ENCODE measurements at places on chromosomes 3 and 15. TPM values are rescaled to one million over a fixed set of nuclear protein-coding genes. Genes with fewer than 3 reads are reported as not detected.

DNA sequence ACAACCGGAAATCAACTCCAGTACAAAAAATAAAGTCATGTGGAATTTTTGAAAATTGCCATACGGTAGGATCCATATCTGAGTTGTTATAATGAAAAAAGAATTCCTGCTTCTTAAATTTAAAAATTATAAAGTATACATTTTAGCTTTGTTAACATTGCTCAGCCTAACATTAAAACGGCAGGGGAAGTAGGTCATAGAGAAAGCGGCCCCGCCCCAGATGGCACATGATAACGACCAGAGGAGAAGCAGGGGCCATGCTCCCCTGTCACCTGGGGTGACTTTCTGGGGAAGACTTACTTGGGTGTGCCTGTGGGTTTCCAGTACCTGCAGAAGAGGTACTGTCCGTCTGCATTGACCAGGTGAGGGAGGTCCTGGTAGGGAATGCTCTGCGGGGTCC lies 921 bp downstream of the MGLL start:
- DNase-seq, result no peak

DNA sequence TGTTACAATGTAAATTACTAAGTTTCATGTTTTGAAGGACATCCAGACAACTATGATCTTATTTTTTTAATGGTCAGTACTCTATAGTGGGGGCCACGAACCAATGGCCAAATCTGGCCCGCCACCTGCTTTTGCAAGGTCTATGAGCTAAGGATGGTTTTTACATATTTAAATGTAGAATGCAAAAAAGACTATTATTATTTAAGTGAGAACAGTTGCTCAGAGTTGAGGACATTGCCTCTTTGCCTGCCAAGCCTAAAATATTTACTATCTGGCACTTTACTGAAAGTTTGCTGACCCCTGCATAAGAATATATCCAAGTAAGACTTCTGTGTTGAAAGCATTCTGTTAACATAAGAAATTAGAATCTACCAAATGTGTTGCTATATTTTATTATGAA lies 163.7 kb upstream of the MDFIC2 start:
- no peak for DNase-seq

The LDHAL6B gene
- total RNA-seq, result 3.6 TPM

- DNase-seq, result no peak
Observed at GRCh38 chr3:61857297-61857696, 295.9 kb downstream of the PTPRG start.

The CNTN3 gene
- total RNA-seq, result 0.96 TPM

The CERS3 gene
- 4.1 TPM for total RNA-seq

GRCh38 chr15:43878446-43878845 lies 51.6 kb downstream of the WDR76 start:
- no peak for DNase-seq

DNA sequence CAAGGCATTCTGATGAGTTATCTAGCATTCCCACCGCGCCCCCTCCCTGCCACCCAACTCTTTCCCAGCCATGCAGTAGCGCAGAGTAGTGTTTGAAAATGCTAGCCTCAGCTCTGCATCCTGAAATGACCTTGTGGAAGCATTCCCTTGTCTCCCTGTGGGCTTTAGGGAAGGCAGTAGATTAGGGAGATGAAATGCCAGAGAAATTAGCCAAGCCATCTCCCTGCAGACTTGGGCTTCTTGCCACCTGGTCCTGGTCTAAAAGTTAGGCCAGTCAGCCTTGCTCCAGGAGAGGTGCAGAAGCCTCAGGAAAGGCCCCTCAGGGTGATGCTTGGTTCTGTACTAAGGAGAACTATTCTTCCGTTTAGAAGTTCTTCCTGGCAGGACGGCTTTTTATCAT lies 231.2 kb downstream of the CACNA2D3 start:
- DNase-seq, result no peak

- DNase-seq, result no peak
Observed at GRCh38 chr3:28218071-28218916, 23.1 kb upstream of the CMC1 start.

DNA sequence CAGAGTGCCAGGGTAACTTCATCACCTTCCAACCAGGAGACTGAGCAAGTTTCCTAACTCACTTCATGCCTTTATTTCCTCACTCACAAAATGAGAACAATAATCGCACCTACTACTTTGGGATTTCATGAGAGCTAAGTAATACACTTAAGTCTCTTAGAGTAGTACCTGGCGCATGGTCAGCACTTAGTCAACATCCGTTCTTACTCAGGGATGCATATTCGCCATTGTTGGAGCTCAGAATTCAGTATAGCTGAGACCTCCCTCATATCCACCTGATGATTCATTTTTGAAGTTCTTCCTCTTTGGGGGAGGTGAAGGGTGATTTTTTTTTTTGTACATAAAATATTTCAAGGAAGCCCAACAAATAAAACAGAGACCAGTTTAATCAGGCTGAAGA lies 188.2 kb downstream of the AGBL1 start:
- DNase-seq, result no peak

DNA sequence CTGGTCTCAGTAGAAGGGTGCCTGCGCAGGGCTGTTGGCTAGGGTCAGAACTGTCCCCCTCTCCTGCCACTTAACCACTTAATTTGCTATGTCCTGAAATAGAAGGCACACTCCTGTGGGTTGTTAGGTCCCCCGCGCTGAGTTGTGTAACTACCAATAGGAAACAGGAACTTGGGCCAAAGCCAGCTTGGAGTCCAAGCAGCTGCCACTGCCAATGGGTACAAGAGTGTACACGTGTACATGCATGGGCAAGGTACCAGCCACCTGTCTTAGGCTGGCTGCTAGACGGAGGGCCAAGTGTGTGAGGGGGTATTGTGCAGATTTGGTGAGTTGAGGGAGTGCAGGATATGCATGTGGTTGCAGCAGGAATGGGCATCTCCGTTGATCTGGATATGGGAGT lies 29.7 kb upstream of the POLG start:
- no peak for DNase-seq

- no peak for DNase-seq
Observed at GRCh38 chr3:177565981-177566380, 368.7 kb upstream of the TBL1XR1 start.

DNA sequence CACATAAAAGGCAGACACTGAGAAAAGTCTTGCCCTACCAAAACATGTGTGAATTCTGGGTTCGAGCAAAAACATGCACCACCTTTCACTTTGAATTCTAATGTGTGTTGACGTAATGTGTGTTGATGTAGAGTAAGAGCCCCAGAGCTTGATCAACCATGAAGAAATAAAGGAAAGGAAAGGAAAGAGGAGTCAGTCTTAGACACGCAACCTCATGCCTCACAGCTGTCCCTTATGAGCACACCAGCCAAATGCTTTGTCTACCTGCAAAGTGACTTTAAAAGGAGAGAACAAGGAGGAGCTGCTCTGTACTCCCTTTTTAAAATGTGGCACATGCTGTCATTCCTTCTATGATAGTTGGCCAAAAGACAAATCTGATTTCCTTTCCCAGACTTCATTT lies 80.8 kb downstream of the RFTN1 start:
- DNase-seq, result no peak

DNA sequence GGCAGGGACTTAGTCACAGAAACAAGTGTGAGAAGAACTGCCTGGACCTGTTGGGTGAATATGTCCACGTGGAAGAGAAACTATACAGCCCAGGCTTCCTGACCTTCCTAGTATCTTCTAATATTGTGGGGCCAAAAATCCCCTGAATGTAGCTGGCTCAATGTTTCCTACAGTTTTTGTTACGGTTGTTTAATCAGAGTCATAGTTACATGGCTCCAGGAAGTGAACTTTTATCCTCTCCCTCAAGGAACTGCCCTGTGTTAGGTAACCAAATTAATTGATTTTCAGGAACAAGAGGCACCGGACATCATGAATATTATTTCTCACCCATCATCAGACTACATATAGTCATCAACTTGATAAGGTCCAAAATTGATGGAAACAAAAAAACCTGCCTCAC lies 59.0 kb downstream of the ANXA2 start:
- DNase-seq, result no peak

- no peak for DNase-seq
Observed at GRCh38 chr3:66456711-66457173, 44.1 kb downstream of the LRIG1 start.

The HYAL1 gene
- total RNA-seq, result 2.9 TPM

DNA sequence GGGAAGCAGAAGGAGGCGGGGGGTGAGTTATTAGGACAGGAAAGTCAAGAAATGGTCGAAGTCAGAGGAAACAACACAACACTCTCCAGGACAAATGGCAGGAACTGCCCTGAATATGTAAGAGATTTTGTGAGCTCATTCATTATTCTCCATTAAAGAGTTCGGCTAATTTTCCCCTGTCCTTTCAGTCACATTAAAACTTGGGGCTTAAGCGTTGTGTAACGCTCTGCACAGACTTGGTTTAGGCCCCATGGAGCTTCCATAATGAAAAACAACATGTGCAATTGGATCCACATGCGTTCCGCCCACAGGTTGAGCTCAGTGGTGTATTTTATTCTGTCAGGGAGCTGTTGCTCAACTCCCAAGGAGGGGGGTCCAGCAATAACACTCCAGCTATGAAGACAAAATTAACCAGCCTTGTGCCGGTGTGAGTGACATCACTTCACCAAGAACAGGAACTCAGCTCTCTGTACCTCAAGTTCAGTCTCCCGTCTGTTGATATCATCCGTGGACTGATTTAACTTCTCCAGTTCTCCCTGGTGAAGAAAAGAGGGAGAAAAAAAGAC lies 2.3 kb downstream of the SH3BP5 start:
- peak; percentile 87 for DNase-seq

DNA sequence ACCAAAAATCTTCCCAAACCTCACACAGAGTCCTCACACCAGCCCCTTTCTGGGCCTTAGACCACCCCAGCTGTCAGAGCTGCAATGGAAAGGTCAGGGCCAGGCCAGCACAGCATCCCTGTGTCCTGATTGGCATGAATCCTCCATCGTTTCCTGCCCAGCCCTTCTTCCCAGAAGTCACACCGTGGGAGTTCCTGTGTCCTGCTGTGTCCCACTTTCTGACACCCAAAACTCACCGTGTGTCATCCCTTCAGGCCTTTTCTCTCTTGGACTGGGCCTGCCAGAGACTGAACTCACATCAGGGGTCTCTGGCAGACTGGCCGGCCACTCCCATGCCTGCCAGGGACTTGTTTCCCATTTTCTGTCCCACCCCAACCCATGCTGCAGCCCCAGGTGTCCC lies 32.5 kb upstream of the CHRNB4 start:
- no peak for DNase-seq

GRCh38 chr3:168168743-168169142 lies 73.0 kb upstream of the GOLIM4 start:
- no peak for DNase-seq

GRCh38 chr15:29268706-29269484 lies 727 bp downstream of the NSMCE3 start:
- peak; percentile 54 for DNase-seq

The LPCAT4 gene
- total RNA-seq, result 18.1 TPM

- DNase-seq, result no peak
Observed at GRCh38 chr15:50232791-50233190, 32.7 kb downstream of the HDC start.

- DNase-seq, result no peak
Observed at GRCh38 chr3:110588906-110589305, 482.7 kb upstream of the NECTIN3 start.

DNA sequence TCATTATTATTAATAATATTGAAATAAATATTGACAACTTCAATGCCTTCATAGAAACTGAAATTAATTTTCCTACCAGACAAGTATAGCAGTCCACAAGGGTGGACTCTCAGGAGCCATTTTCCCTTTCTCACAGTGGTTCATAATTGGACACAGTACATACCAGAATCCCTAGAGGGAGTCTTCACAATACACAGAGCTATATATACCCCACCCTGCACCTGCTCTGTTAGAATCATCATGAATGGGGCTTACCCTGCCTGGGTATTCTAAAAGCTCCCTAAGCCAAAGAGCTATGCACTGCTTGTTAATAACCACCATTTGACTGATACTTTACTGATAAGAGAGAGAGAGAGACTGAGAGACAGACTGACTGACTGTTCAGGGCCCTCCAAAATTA lies 134.9 kb downstream of the FEZF2 start:
- no peak for DNase-seq

The ERC2 gene
- total RNA-seq, result 33.5 TPM

DNA sequence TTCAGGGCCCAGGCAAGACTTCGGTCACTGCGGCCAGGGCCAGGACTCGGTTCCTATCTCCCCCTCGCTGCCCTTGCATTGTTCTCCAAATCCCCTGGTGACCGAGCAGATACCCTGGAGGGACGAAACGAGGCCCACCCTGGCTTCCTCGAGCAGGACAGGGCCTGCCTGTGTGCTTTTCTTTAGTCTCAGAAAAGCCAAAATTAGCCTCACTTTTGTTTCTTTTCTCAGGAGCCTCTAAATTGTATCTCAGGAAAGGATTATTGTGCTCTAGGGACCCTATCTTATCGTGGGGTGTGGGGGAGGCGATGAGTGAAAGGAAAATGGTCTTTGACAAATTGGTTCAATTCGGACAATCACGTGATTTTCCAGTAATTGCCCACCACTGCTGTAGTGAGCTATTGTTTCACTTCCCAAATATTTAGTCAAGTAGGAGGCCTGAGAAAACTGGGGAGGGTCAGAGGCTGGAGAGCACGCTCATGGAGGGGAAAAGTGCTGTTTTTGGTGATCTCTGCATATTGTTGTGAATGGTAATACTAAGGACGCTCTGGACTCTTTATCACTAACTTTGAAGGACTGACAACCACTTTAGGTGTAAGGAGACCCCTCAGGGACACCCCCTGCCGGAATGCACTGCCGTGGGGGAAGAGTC lies 61.6 kb downstream of the TMEM44 start:
- DNase-seq, result no peak

DNA sequence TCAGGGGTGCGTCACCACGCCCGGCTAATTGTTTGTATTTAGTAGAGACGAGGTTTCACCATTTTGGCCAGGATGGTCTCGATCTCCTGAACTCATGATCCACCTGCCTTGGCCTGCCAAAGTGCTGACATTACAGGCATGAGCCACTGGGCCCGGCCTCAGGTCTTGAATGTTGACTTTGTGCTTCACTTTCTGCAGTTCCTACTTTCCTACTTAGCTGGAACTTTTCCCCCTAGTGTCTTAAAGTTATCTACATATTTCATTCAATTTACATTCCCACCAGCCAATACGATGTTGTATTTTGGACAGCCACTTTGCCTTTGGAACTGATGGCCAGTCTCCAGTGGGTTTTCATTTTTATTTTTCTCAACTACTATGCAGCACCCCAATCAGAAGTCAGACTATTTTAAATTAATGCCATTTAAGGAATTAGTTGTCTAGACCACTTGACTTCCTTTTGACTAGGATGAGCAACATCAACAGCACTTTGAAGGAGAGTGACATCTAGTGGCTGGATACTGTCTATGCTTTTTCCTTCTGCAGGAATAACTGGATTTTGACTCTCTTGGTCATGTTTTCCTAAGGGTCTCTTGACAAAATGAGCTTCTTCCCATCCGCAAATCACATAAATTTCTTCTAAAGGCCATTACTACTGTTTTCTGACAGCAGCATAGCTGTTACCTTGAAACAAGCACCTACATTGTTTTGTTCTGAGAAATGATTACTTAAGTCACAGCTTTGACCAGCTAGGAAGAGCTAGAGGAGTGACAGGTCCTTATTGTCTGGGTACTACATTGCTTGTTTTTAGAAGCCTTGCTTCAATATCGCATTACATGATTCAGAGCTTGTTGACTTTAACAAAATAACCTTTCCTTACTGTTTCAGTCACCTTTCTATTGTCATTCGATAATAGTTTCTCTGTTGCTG lies 140.2 kb downstream of the ITPR1 start:
- DNase-seq, result peak; percentile 77
